ENCODE measurements at places on chromosomes 2 and 18.

DNA sequence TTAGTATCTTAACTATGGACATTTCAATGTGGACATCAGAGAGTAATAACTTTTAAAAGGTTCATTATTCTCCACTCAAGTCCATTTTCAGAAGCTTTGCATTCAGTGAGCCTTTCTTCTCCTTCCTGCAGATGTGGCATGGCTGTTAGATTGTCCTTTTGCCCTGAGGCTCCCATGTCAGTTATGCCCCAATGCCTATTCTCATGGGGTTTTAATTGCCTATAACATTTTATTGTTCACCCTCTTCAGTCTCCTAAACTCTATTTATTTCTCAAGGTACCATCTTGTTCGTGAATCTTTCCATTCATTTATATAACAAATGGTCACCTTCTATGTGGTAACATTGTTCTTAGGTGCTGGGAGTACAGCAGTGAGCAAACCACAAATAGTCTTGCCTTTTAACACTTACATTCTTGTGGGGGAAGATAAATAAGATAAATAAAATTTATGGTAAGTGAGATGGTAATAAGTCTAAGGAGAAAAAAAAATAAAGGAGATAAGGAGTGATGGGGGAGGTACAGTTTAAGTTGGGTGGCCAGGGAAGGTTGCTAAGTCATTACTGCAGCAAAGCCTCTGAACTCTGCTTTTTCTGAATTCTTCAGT is 277.9 kb upstream of the SIX3 start:
- DNase-seq: no peak

DNA sequence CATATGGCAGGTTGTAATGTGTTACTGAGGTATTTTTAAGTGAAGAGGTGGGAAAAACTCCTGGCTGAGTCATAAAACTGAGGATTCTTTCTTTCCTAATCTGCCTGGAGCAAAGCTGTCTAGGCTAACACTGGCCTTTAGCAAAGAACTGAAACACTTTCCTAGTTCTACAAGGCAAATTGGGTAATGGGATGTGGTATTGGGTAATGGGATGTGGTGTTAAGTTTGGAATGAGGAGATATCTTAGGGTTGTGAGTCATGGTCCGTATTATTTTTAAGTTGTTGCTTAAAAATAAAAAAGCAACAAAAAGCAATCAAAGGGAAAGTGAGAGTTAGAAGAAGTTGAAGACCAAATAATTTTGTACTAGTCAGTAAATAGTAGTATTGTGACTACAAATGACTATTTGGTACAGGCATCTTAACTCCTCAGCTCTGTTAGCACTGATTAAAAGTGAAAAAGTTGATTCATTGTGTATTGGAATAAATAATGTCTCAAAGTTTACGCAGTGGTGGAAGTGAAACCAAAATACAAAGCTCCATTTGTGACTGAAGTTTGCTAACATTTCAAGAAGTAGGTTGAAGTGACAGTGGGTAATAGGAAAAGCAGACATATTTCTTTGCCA is 216.8 kb downstream of the CAMKMT start:
- peak; percentile 47 for DNase-seq

GRCh38 chr2:18299423-18300212 is 260.8 kb downstream of the RDH14 start:
- no peak for DNase-seq

- no peak for DNase-seq
Measured at GRCh38 chr2:212745359-212745758, 206.8 kb upstream of the ERBB4 start.

DNA sequence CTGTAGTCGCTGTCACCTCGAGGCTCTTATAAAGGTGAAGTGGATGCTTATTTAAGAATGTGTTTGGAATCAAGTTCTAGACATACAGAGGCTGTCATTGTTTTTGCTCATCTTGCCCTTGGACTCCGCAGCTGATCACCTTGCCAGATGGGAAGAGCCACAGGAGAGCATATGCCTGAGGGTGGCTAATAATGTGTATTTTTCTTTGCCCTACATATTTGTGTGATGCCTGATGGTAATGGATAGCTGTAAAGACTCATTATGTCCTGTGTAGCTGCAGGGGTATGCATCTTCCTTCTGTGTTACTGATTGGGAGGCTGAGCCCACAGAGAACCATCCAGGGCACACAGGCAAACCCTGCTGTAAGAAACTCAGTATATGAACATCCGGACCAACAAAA is 61.7 kb downstream of the PRKCE start:
- no peak for DNase-seq

DNA sequence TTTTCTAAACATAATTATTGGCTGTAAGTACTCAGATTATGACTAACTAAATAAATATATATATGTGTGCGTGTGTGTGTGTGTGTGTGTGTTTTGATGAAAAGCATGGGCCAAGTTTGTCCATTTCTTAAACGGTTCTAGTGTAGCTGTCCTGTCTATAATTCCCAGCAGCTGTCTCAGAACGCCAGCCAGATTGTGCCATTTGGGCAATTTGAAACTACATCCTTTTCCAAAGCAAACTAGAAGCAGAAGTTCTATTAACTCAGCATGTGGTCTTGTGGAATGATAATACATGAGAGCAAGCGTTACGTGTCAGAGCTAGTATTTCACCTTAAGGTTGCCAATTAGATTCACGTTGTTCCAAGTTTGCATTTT is 1.7 kb downstream of the ARHGAP28 start:
- no peak for DNase-seq

DNA sequence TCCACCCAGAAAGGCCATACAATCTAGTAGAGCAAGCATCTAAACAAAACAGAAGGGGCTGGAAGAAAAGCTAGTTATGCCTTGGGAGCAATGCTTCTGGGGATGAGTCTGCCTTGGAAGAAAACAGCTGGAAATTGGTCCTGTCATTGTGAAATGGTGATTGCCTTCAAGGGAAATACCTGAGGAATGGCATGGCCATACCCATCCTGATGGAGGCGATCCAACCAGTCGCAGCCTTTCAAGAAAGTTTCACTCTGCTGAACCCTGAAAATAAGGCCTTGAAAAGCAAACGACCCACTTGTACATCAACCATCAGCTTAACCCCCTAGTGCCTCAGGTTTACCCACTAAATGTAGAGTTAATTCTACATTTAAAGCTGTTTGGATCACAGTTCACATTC is 72.6 kb upstream of the PID1 start:
- no peak for DNase-seq

GRCh38 chr2:217902379-217903141 is 100.2 kb downstream of the TNS1 start:
- no peak for DNase-seq

DNA sequence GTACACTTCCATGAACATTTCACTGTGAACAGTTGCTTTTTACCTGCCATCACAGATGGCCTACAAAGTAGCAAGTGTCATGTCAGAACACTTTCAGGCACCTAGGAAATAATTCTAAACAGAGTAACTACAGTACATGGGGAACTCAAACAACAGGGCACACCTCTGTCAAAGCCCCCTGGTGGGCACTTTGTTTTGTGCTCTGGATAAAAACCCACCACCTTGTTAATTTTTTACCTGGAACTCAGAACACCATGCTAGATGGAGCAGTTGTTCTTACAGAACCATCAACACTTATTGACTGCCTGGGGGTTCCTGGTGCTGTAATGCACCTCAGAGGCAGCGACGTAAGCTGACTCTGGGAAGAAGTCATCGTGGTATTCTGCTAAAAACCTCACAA is 2.3 kb downstream of the MSL3B start:
- DNase-seq: no peak

DNA sequence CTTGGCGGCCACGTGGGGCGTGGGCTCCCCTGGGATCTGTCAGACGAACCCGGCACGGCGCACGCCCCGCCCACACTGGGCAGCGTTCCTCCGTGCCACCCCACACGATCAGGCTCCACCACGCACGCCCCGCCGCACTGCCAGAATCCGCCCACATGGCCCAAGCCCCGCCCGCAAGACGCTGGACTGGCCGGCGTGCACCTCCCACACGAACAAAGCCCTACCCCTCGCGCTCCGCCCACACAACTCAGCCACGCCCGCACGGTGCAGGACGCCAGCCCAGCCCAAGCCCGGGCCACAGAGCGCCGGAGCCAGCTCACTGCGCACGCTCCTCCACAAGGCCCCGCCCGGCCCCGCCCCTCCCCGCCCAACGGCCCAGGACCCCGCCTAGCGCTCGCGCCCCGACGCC is 555 bp downstream of the TMEM18 start:
- DNase-seq: peak; percentile 99

DNA sequence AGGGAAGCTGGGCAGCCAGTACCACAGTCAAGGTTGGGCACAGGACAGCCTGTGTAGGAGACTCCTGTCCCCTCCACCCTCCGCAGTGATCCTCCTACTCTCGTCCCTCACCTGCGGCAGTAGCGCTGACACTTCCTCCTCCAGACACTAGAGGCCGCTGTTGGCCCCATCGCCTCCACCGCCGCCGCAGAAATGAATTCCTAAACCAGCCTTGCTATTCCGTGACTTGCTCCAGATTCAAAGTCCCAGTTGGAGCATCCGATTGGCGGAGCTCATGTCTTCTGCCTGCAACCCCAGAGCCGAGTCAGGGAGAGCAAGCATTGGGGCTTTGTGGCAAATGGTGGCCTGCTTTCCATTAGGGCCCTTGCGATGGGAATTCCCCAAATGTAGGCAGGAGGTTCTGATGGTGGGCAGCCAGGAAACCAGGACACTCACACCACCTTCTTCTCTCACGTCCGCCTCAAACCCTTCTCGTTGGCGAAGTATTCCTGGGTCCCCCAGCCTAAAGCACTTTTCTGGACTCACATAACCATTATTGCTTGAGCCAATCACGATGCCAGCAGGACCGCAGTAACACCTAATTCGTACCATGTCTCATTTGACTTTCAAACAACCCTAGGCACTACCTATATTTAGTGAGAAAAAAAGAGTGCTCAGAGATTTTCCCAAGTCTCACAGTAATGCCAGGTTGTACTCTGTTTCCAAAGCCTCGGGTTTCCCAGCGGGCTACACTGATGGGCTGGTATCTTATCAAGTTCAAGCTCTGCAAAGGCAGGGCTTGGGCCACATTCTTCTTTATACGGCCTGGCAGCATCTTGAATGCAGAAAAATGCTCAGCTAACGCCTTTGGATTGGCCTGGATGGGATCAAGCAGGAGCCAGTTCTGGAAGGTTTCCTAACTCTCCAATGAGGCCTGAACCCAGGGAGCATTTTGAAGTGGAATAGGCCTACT is 1.2 kb upstream of the DNAJB2 start:
- peak; percentile 74 for DNase-seq

- no peak for DNase-seq
Measured at GRCh38 chr18:44047585-44047984, 633.1 kb upstream of the SETBP1 start.

GRCh38 chr2:113263546-113263945 is 15.2 kb downstream of the PAX8 start:
- no peak for DNase-seq

DNA sequence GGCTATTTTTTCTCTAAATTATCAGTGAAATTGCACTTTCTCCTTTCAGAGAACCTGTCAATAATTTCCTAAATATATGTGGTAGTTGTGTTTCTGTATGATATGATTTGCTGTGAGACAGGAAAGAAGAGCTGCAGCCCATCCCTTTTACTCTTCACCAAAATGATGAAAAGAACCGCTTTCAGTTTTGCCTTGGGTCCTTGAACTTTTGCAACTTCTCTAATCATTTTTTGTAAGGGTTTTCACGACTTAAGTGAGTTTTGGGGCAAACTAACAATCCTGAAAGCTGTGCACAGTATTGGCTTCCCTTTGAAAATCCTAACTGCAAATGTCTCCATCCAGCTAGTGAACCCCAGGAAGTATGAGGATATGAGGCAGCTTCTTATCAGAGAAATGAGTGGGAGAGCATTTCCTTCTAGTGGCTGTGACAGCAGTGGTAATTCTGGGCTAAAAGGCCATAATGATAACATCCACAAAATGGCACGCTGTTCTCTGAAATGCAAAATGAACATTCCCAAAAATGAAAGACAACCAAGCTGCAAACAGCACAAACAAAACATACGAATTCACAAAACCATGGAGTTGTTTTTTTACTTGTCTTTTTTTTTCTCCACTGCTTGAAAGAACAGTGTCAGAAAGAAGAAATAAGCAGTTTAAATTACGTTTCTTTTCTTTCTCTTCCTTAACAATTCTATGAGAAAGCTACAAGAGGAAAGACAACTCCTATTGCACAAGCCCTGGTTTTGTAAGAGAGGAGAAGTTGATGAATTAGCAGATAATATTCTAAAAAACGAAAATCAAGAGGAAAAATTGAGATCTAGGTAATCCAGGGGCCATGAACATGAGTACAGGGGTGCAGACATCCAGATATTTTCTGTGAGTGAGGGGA is 1291.6 kb upstream of the ZEB2 start:
- no peak for DNase-seq

- no peak for DNase-seq
Measured at GRCh38 chr2:71612581-71613402, 159.4 kb downstream of the DYSF start.

DNA sequence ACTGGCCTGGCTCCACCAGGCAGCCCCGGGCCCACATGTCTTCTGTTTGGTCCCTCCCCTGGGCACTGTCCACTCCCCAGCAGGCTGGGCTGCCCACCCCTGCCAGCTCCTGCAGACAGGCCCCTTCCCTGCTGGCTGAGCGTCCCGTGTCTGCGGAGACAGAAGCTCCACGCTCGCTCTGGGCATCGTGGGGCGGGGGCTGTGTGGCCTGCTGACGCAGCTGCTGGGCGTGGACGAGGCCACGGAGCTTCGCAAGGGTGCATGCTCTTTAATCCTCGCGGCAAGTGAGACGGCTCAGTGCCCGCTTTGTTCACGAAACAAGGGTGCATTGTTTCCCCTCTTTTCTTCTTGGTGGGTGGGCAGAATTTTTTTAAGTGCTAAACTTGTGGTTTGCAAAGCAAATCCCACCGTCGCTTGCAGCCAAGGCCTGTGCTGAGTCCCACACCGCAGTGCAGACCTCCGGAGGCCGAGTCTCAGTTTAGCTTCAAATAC is 132.8 kb upstream of the CTDP1 start:
- DNase-seq: no peak

DNA sequence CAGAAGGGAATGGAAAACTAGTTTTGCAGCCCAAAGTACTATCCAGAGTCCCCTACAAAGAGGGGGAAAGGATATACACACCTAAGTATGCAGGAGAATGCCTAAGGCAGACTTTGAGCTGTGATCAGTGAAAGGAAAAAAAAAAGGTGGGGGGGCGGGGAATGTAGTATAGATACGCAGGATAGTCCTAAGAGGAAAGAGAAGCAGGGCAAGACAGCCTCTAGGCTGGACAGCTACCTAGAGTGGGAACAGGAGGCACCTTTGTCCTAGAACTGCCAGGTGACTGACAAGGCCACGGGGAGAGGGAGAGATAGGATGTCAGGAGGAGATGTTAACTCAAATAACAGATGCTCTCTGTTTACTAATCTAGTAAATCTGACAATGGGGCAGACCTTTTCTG is 6.0 kb downstream of the REEP1 start:
- no peak for DNase-seq

GRCh38 chr2:101696272-101697123 is 1.0 kb upstream of the MAP4K4 start:
- DNase-seq: no peak

Measured in GM12865 (cell line).